ENCODE measurements at places on chromosomes 11 and 22.

GRCh38 chr22:50473088-50473487, 1.7 kb downstream of the SBF1 start:
- peak; percentile 69 for DNase-seq

DNA sequence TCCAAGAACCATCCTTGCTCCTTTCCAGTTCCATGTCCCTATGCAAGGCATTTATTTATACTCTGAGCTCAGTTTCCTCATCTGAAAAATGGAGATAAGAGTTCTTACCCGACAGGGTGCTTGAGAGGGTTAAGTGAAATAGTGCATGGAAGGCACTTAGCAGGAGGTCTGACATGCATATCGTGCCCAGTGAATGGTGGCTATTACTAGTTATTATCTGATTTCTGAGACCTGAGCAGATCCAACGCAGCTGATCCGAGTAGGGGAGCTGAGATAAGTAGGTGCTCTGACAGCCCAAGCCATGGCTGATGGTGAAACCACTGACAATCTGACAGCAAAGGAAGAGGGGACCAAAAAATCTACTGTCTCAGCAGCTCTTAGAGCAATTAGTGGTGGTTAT, 24.9 kb downstream of the NAV2 start:
- no peak for DNase-seq

DNA sequence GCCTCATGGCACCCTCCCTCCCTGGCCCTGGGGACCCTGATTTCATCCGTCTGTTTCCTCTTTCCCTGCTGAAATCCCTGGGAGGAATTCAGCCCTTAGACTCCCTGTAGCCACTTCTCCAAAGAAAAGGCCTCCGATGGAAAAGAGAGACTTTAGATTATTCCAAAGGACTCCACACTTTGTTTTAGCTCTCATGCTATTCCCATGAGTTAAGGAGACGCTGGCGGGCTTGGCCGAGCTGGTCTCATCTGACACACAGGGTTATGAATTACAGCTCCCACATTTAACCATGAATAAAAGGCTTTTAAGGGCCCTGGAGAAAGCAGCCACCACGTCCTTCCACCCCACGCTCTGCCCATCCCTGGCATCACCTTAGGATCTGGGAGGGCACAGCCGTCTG, 57.0 kb downstream of the ANO1 start:
- DNase-seq = no peak

GRCh38 chr11:57214098-57214417, 23.0 kb downstream of the APLNR start:
- no peak for DNase-seq

GRCh38 chr11:27097551-27097950, 56.9 kb downstream of the BBOX1 start:
- no peak for DNase-seq

DNA sequence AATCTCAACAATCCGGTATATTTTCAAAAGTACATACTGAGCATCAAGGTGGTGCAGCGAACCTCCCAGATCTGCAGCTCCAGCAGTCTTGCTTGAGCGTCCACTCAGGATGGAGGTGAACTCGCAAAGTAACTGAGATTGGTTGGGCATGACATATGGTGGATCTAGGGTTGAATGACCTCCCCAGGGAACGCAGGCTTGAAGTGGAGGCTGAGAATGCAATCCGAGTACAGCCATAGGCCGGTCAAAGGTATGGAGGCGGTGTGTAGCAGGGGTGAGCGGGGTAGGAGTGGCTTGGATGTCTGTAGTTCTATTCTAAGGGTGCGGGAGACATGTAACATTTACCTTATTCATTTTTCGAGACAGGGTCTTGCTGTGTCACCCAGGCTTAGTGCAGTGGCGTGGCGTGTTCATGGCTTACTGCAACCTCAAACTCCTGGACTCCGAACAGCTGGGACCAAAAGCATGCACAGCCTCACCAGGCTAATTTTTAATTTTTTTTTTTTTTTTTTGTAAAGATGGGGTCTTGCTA, 631 bp upstream of the C22orf39 start:
- DNase-seq = peak; percentile 35

GRCh38 chr11:83061883-83062282, 9.8 kb downstream of the RAB30 start:
- no peak for DNase-seq

- no peak for DNase-seq
Observed at GRCh38 chr11:117851852-117852251, 24.6 kb downstream of the FXYD6 start.

DNA sequence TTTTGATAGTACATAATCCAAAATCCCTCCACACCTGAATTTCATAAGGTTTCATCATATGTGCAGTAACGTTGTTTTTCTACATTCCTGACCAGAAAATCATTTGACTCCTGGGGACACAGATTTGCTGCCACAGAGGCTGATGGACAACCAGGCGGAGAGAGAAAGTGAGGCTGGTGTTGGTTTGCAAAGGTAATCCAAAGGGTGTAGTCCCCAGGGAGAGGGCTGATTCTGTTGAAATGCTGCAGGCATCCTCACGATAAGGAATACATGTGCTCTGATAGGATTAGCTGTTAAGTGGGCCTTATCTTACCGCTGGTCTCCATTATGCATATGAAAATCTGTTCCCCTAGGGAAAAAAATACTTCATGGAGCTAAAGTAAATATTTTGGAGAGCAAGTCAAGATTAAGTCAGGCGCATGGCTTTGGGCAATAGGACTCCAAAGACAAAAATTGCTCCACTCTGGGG, 8.1 kb downstream of the APOL6 start:
- DNase-seq = no peak

DNA sequence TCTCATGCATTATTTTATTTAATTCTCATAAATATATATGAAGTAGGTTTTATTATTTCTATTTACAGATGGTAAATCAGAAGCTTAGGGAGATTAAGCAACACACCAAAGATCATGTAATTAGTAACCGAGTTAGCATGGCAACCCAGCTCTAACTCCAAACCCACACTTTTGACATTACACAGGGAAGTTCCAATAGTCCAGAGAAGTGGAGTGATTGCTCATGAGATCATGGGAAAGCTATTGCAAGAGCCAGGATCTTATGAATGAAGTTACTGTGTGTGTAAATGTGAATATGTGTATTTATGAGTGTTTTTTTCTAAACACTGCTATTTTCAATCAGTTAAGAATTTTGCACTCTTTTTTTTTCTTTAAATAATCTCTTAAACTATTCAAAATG, 225.8 kb upstream of the KIRREL3 start:
- DNase-seq = no peak

DNA sequence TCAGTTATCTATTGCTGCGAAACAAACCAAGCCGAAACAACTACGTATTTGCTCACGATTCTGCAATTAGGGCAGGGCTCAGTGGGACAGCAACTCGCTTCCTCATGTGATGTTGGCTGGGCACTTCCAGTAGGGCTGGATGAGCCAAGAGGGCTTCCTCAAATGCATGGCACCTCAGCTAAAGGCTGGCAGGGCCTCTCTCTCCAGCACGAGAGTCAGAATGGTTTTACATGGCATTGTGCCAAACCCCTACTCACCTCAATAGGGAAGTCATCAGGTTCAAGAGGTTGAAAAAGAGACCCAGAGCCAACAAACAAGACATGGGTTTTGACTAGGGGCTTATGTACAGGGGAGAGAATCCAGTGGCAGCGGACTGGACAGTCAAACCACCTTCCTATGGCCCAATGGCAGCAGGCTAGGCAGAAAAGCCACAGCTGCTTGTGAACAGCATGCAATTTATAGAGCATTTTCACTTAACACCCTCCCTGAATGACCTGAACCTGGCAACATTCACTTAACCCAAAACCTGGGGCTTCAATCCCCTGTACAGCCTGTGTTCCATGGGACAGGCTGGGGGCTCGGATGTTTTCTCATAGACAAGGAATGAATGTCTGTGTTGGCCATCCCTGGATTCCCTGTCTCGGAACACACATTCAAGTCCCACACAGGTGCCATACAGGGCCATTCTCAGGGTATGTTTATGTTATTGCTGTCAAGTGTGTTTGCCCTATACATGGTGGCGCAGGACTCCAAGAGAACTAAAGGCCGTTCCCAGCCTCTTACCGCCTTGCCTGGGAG, 154.2 kb upstream of the NAV2 start:
- DNase-seq = no peak

GRCh38 chr11:20161230-20161918, 1.1 kb upstream of the DBX1 start:
- no peak for DNase-seq

GRCh38 chr11:77472991-77473800, 698 bp downstream of the PAK1 start:
- DNase-seq = peak; percentile 61

GRCh38 chr22:20062043-20062765, 17.8 kb upstream of the DGCR8 start:
- no peak for DNase-seq

GRCh38 chr11:94964934-94965333, 8.4 kb downstream of the CWC15 start:
- no peak for DNase-seq

DNA sequence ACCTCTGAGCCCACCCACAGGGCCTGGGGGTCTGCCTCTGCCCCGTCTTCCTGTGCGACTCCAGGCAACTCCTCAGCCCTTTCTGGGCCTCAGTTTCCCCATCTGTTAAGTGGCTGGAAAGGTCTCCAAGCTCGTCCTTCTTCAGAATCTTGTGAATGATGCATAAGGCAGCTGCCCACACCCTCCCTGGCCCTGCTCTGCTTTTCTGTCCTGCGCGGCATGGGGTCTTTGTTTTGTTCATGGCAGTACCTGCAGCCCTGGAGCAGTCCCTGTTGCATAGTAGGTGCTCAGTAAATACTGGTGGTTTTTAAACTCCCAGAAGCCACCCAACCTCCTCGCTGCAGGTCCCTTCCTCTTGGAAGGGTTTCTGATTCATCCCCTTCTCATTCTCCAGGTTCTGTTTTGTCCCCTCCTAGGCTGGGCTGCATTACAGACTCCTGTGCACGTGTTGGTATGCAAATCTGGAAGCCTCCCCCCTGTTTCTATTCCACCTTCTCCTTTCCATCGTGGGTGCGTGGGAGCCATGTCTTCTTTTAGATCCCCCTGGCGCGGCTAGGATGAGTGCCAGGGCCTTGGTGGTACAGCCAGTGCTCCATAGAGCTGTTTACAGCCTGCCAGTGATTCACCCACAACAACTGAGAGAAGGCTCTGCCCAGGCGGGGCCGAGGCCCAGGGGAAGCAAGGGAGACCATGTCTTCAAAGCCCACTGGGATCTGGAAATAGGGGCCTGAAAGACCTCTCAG, 19.3 kb upstream of the SYT7 start:
- no peak for DNase-seq

DNA sequence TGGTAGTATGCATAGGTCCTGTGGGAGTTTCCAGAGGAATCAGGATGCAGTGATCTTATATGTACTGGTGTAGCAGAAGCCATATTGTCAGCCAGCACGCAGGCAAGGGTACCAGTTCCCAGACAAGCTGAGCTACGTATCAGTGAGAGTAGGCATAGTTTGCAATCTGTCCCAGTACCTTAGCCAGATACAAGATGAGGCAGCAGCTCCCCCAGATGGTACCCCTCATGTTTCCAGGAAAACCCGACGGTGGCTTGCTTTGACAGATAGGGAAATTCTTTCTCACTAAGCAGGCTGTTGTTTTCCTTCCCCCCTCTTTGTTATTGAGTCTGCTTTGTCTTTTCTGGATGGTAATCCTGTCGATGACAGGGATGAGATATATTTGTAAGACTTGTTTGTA, 109.7 kb upstream of the RRM1 start:
- peak; percentile 47 for DNase-seq

DNA sequence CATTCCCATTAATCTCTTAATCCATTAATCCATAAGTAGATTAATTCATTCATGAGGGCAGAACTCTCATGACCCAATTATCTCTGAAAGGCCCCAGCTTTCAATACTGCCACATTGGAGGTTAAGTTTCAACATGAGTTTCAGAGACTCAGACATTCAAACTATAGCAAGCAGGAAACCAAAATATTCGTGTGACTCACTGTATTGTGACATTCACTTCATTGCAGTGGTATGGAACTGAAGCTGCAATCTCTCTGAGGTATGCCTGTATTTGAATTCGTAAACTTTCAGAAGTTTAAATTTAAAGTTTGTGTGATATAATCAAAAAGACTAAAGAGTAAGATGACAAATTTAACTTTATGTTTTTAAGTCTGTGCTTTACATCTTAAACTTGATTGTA, 2.9 kb upstream of the OR52J3 start:
- DNase-seq = no peak

GRCh38 chr11:6225896-6226295, 8.5 kb downstream of the FHIP1B start:
- DNase-seq = no peak

DNA sequence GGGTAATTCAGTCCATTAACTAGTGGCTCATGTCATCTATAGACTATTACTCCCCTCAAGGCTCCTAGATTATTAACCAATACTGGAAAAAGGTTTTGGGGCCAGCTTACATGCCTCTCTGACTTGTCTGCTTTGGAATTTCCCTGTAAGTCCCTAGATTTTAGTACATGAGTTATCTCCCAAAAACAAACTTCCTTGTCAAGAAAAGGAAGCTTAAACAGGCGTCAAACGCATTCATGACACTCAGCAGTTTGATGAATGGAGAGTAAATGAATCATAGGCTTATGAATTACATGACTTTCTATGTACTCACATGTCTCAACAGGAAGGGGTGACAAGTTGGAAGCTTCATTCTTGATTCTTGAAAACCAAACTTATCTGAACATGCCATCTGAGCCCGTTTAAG, 70.8 kb downstream of the BLID start:
- DNase-seq = no peak

GRCh38 chr22:40525250-40525884, 111.2 kb downstream of the MRTFA start:
- DNase-seq = peak; percentile 84

Measured in activated CD4-positive, alpha-beta T cell treated with anti-CD3 and anti-CD28 coated beads for 48 hours (primary cell).